ENCODE measurements at places on chromosomes 4 and X.
A peak's percentile ranks its signal among the peaks of the same experiment; 100 is the strongest.

GRCh38 chrX:33434256-33435092, 223.1 kb upstream of the DMD start:
- DNase-seq, result no peak

DNA sequence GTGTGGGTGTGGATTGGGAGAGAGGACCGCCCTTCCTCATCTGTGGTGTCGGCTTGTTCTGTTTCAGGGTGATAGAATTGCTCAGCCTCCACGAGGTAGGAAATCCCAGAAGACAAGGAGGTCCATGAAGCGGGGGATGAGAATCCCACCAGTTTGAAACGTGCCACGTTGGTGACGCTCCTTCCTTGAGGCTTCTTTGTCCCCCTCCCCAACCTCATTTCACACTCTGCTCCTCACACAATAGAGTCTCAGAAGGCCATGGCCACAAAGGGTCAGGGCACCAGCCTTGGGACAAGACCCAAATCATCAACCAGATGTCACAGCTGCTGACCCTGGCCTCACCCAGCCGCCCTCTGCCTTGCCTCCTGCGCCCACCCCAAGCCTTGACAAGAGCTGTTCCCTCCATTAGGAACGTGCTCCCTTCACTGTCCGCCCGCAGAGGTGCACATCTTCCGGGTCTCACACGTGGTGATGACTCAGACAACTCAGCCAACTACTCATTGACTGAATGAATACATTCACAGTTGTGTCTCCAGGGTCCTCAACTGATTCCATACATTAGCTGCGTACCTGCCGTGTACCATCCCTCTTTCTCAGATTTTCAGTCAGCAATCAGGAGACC, 18.3 kb downstream of the BLOC1S4 start:
- no peak for DNase-seq

- DNase-seq, result no peak
These were observed 820.8 kb downstream of the FSTL5 start for GRCh38 chr4:161342881-161343568.

GRCh38 chr4:52714597-52715254, 36.5 kb downstream of the ERVMER34-1 start:
- no peak for DNase-seq

GRCh38 chr4:26916195-26916594, 55.6 kb downstream of the STIM2 start:
- no peak for DNase-seq

DNA sequence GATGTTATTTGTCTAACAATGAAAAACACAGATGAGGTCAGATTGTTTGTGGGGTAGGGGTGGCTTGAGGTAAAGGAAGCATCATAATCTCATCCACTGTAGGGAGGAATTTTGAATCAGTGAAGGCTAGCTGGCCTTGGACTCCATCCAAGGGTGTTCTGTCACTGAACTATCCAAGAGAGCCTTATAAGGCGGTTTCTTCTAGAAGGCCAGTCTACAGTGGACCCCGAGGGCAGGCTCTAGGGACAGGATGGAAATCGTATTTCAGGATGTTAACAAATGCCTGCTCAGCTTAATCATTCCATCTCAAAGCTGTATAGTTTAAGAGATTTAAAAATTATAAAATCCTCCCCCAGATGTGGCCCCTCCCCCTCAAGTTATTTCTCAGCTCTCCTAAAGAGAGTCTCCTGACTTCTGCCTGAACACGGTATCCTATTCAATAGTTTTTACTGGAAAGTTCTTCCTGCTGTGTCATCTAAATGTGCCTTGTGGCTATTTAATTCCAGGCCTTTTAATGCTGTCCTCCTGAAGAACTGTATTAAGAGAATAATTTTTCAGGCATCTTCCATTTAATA, 8.0 kb downstream of the IGFBP7 start:
- DNase-seq, result no peak

- no peak for DNase-seq
These were observed 29.5 kb downstream of the TMPRSS11A start for GRCh38 chr4:67933755-67934154.

GRCh38 chrX:9557521-9557920, 92.7 kb downstream of the TBL1X start:
- no peak for DNase-seq

- DNase-seq, result no peak
These were observed 32.1 kb upstream of the MAGEA8 start for GRCh38 chrX:149848855-149849254.

DNA sequence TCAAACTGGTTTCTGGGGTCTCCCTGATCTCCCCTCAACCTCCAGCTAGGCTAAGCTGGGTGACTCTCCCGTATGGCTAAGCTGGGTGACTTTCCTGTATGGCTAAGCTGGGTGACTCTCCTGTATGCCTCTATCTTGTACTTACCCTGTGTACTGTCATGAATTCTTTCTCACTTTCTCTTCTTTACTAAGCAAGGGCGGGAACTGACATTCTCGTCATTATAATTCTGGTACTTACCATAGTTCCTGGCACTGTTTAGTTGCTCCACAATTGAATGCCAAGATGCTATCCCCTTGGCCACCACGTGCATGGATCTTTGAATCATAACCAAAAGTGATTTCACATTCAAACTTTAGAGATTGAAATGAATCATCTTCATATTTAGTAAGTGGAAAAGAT, 8.8 kb downstream of the INTU start:
- no peak for DNase-seq

- no peak for DNase-seq
These were observed 410 bp downstream of the GNL3L start for GRCh38 chrX:54530357-54530900.

DNA sequence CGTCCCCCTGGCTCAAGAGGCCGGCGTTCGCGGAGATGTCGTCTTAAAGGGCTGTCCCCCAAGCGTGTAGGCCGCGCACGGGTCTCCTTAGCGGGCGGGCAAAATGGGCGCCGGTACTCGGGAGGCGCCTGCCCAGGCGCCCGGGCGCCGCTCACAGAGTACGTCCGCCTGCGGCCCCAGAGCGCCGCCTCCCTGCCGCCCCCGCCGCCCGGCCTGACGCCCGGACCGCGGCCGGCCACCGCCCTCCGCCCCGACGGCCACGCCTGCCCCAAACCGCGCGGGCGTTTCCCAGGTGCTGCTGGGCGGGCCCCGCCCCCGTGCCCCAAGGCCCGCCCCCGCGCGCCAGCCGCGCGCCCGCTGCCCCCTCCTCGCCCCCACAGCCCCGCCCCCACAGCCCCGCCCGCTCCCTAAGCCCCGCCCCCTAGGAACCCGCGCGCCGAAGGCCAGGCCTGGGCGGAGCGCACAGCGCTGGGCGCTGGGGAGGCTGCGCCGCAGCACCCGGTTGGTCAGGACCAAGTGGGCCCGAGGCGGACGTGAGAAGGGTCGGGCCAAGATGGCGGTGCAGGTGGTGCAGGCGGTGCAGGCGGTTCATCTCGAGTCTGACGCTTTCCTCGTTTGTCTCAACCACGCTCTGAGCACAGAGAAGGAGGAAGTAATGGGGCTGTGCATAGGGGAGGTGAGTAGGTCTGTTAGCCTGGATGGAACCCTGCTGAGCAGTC, at the start of the genes BRCC3, CMC4 and MTCP1:
Gene BRCC3 (plus strand): TSS at position 534 of the 719 bp plus-strand sequence. CDS start 20 bp downstream, at position 554.
Gene CMC4 (minus strand): TSS at position 162 of the 719 bp plus-strand sequence. CDS start 7,113 bp downstream, outside the sequence.
Gene MTCP1 (minus strand): TSS at position 162 of the 719 bp plus-strand sequence. CDS start 5,126 bp downstream, outside the sequence.
- DNase-seq, result peak; percentile 53

GRCh38 chr4:17332478-17332877, 179.4 kb downstream of the QDPR start:
- DNase-seq, result no peak

DNA sequence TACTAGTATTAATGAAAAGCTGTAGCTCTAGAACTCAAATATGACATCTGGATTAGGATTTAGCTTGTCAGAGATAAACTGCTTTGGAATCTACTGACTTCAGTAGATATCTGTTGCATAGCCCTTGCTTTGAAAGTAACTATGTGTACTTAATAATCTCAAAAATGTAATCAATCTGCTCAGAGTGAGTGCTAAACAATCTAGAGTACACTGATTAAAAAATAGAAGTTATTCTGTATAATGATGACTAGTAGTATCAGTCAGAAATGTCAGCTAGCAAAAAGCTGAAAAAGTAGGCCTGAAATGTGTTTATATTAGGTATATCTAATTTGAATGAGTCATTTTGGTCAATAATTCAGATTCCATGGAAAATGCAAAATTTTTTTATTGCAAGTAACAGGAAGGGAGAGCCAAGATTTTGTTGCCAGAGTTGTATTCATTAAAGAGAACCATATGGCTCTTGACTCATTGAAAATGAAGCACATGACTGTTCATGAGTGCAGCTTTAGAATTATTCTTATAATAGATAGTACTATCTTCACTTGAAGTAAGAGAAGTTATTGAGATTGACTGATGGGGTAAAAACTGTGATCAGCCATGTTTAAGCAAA, 20.0 kb downstream of the CLCN3 start:
- DNase-seq, result no peak

- no peak for DNase-seq
These were observed 24.8 kb upstream of the CYBB start for GRCh38 chrX:37755025-37755424.

DNA sequence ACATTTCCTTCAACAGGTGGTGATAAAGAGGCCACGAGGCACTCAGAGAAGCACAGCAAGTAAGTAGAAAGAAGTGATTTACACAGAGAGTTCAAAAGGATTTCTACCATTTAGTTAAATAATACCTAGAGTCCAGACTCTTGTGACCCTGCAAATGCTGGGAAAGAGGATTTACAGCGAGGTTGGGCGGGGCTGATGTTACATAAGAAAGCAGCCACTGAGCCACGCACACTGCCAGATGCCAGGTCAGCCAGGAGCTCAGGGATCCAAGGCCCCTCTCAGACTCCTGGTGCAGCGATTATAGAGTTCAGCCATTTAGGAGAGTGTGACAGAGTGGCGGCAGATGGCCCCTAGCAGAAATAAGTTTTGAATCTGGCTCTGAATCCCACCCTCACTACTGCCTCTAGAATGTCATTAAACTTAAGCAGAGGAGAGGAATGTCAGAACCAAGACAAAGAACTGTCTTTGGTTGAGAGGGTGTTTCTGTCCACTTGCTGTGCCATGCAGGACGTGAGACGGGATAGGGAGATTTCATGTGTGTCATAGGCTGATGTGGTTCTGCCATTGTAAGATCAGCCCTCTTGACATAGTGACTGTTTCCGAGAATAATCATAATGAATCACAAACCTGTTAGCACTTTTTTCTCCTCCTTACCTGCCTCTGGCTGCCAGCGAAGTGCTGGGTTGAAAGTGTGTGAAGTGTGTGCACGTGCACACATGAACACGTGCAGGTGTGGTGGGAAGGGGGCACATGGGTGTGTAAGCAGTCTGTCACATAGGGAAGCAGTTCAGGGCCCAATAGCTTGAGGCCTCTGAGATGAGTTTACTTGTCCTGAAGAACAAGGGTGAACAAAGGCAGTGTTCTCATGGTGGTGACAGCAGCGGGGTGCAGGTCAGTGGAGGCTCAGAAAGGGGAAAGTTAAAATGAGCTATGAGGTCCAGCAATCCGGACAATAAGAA, 50.1 kb downstream of the MFAP3L start:
- no peak for DNase-seq

DNA sequence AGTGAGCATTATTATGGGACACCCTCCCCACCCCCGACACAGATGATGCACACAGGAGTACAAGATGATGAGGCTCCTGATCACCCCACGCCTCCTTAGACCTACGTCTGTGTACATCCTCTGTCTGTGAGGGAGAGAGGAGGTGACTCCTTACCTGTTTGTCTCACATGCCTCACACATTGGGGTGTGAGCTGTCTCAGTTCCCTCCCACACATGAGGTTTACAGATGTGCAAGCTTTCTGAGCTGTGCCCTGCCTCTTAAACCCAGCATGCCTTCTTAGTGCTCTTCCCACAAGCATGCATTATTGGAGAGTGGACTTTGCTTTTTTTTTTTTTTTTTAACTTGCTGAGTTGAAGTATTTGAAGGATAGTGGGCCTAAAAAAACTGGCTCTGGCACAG, 76.7 kb downstream of the CLCN5 start:
- DNase-seq, result no peak

- no peak for DNase-seq
These were observed 67.1 kb downstream of the CC2D2A start for GRCh38 chr4:15536552-15537499.

- DNase-seq, result no peak
These were observed 21.8 kb upstream of the AGA start for GRCh38 chr4:177464026-177464425.

DNA sequence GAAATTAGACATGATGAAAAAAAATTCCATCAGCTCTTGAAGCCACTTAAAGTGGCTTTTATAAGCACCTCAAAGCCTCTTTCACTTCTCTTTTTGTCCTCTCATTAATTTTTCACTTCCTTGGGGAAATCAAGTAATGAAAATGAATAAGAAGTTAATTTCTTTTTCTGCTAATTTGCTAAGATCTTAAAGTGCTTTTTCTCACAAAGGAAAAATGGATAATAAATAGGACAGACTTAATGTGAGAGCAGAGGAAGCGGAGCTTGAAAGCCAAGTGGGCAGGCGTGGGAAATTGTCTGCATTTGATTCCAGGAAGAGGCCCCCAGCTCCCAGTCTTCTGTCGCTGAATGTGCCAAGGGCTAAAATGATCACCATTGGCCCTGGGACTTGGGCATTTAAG, 28.6 kb downstream of the CDS1 start:
- DNase-seq, result no peak

DNA sequence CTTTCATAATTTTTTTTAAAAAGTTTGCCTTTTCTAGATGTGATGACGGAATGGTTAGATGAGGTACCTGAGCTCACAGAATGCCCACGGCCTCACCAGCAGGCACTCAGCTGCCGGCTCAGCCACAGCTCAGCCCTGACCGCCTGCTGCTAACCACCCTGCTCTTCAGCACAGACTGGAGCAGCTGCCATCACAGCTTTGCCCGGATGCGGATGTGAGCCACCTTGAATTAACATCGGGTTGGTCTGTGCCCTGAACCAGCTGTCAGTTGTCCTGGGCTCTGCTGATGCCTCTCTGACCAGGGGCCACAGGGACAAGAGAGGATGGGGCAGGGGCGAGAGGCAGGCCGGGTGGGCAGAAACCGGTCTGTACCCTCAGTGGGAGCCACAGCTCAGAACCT, 93.3 kb downstream of the HMX1 start:
- no peak for DNase-seq

DNA sequence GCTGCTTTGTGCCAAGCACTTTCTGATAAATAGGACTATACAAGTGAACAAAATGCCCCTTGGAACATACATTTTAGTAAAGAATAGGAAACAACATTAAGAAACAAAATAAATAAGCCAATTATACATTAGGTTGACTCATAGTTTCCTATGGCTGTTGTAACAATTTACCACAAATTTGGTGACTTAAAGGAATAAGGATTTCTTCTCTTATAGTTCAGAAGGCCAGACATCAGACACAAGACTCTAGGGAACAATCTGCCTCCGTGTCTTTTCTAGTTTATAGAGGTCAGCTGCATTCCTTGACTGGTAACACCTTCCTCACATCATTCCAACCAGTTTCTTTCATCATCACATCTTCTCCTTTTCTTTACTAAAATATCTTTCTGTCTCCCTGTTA, 235.9 kb upstream of the PCDH18 start:
- DNase-seq, result no peak

GRCh38 chr4:114088481-114088880, 109.0 kb upstream of the ARSJ start:
- DNase-seq, result no peak

- DNase-seq, result no peak
These were observed 244.7 kb upstream of the GK2 start for GRCh38 chr4:79652738-79653137.

DNA sequence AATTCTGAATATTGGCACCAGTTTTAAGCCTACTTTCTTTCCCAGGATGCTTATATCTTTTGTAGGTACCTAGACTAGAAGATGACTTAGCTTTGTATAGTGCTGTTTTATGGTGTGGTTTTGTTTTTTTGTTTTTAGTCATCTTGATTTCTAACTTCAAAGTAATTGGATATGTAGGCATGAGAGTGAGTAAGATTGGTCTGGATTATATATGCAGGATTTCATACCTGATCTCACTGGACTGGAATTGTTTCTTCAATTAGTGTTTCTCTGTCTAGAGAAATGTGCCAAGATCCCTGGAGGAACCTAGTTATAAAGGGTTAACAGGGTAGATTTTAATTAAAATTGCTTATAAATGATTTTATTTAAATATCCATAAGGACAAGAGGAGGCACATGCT, 23.1 kb downstream of the NAP1L5 start:
- no peak for DNase-seq
